Stimulated activated CD8-positive, alpha-beta memory T cell treated with anti-CD3 and anti-CD28 coated beads, Interleukin-7, amount 100 ng/mL, for 1 hour (primary cell): ENCODE measurements at places on chromosomes 6 and 20.
A peak's percentile ranks its signal among the peaks of the same experiment; 100 is the strongest.

DNA sequence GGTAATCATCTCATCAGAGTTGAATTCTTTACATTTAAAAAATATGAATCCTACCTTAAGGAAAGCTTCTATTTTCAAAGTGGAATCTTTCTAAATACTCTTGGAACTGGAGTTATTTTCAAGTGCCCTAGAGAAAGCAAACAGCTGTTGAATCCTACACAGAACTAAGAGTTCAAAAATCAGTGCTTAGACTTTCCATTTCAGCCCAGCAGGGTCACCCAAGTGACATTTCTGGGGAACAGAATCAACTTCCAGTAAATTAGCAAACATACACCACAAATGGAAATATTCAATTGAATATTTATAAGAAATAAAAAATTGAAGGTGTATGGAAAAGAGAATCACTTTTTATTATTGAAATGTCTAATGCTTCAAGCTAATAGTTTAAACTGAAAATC lies 427.7 kb upstream of the NOX3 start:
- DNase-seq = no peak

GRCh38 chr6:122931916-122932315 lies 64.1 kb upstream of the CLVS2 start:
- DNase-seq = no peak

DNA sequence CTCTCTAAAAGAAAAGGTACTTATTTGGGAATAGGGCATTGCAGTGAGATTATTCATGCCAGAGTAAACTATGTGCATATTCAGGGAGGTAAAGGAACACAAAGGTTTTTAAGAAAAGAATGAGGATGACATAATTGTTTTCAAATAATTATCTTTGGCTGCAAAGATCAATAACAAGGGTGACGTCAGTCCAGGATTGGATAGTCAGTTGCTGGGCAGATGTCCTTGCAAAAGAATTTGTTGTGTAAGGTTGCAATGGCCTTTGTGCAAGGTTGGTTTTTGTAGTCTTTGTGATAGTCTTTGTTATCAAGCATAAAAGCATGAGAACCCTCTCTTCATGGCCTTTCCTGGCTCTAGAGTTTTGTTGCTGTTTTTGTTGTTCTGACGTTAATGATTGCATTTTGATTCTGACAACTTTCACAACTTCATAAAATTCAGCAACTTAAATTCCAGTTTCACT lies 17.7 kb downstream of the LOC128125822 start:
- DNase-seq = no peak

DNA sequence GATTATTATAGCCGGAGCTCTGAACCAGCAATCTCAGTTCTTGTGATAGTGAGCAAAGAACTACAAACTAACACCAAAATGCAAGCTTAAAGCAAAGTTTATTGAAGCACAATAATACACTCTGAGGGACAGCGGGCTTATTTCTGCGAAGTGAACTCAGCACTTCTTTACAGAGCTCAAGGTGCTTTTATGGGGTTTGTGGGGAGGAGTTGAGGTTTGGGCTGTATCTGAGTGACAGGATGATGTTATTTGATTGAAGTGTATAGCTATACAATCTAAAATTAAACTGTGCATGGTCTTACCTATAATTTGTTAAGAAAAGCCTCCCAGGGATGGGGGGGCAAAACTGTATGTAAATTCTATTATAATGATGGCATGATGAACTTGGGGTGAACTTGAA lies 1.0 kb upstream of the HFE start:
- no peak for DNase-seq

GRCh38 chr20:19967445-19967844 lies 49.7 kb upstream of the NAA20 start:
- DNase-seq = no peak

GRCh38 chr6:45569210-45569945 lies 191.6 kb upstream of the SUPT3H start:
- DNase-seq = no peak

DNA sequence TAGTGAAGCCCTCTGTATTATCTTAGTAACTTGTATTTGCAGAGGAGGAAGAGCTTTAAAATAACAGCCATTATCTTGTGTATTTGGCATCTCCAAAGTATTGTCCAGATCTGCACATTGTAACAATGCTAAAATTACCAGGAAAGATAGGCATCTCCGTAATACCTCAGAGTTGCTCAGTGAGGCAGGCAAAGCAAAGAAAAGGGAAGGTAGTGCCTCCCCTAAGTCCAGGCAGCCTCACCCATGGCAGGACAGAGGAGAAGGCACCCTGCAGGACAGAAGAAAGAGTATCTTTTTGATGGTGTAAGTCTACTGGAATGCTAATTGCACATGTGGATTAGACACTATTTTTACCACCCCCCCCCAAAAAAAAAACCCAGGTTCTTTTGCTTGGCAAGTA lies 13.6 kb upstream of the SSTR4 start:
- no peak for DNase-seq

- DNase-seq = no peak
Measured at GRCh38 chr6:148200293-148200692, 142.3 kb upstream of the SASH1 start.

DNA sequence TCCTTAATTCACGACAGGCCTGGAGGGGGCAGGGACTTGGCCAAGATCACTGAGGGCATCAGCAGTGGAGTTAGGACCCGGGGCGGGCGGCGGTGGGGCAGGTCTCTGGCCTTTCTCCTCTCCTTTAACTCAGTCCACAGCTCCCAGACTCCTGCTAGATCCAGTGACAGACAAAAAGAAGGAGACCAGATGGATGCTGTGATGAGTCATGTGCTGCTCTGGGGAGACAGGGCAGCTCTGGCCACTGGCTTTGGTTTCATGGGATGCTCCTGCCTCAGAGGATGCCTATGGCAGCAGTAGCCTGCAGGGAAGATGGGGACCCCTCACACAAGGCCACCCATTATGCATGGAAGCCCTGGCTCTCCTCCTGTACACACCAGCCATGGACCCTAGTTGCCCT lies 20.5 kb downstream of the EPB41L1 start:
- DNase-seq = no peak

- DNase-seq = no peak
Measured at GRCh38 chr20:32967961-32968457, 36.2 kb downstream of the SUN5 start.

DNA sequence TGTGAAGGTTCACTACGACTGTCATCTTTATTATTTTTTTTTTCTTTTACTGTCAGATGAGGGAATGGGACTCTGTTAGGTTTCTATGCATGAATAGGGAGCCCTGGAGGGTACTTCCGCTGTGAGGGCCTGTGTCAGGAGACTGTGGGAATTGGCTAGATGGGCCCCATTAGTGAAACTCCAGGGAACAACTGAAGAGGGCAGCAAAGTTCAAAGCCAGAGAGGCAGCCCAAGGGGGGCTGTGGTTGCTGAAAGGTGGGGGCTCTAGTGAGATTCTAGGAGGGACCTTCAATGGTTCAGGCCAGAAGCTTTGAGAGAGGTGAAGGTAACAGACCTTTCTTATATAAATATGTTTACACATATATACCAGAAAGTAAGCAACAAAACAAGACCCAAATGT lies 13.2 kb upstream of the EPB41L1 start:
- no peak for DNase-seq

DNA sequence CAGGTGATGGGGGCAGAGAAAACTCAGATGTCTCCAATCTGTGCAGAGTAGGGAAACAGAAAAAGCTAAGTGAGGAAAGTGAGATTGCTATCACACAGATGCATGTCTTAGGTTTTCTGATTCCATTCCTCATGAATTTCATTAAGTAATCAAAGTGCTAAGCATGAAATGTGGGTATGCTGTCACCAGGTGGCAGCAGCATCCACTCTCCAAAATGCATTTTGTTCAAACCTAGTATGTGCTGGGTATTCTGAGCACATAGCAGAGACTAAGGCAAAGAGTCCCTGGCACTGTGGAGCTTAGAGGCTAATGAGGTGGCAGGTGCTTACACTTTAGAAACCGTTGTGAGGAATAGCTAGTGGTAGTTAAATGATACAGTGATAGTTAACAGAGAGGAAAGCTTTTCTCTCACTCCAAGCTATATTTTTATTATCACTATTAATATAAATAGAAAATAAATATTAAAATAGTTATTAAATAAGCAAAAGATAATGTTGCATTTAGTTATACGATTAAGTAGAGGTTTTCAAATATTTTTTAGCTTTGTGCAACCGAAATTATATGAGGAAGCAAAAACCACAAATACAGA lies 179.5 kb downstream of the CDH26 start:
- peak; percentile 5 for DNase-seq

- no peak for DNase-seq
Measured at GRCh38 chr6:162373868-162374267, 353.7 kb downstream of the PRKN start.

DNA sequence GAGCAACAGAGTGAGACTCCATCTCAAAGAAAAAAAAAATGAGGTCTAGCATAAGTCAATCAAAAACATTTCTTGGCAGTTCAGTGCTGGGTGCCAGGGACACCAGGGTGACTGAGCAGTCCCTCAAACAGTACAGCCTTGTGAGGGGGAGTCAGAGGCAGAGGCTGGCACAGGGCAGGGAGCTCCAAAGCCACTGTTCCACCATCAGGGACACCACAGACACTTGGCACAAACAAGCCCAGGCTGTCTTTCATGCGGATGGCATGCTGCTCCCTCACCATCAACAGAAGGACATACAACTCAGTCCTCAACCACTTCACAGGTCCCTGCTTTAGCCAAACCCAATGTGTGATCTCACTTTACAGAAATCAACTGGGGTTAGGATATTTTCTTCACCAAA lies 36.0 kb upstream of the GRM4 start:
- DNase-seq = no peak

DNA sequence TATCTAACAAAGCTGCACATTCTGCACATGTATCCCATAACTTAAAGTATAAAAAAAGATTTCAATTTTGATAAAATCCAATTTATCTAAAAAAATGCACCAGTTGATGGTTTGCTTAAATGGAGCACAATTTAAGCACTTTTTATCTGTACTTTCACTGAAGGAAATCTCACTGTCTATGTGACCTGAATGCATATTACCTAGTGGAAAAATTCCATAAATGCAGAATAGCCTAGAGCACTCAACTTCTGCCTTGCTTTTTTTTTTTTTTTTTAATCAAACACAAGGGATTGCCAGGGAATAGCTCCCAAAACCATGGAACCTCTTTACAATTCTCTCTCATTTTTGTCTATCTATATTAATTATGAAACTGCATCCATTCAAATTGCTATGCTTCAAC lies 80.4 kb downstream of the RFPL4B start:
- DNase-seq = no peak

GRCh38 chr20:6698056-6698455 lies 69.4 kb upstream of the BMP2 start:
- no peak for DNase-seq

DNA sequence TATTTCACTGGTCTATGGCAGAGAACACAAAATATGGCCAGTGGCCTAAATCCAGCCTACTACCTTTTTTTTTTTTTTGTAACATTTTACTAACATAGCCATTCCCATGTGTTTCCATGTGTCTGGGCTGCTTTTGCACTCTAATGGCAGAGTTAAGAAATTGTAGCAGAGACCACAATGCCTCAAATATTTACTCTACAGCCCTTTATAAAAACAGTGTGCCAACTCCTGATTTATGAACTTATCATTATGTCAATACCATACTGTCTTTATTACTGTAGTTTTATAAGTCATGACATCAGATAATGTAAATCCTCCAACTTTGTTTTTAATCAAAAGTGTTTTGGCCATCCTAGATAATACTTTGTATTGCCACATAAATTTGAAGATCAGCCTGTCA lies 27.4 kb upstream of the CAP2 start:
- no peak for DNase-seq

- no peak for DNase-seq
Measured at GRCh38 chr20:34891166-34892062, 15.0 kb downstream of the ACSS2 start.

- no peak for DNase-seq
Measured at GRCh38 chr20:50460115-50460607, 50.0 kb upstream of the PTPN1 start.

- no peak for DNase-seq
Measured at GRCh38 chr6:7461416-7461815, 71.8 kb downstream of the RIOK1 start.
